Bone marrow (tissue), 2 donors: ENCODE measurements at places on chromosomes 1 and 21.

GRCh38 chr1:94934551-94934950, 7.6 kb upstream of the CNN3 start:
- no peak for DNase-seq

GRCh38 chr1:25747046-25747719, 52.8 kb upstream of the SELENON start:
- DNase-seq: no peak

DNA sequence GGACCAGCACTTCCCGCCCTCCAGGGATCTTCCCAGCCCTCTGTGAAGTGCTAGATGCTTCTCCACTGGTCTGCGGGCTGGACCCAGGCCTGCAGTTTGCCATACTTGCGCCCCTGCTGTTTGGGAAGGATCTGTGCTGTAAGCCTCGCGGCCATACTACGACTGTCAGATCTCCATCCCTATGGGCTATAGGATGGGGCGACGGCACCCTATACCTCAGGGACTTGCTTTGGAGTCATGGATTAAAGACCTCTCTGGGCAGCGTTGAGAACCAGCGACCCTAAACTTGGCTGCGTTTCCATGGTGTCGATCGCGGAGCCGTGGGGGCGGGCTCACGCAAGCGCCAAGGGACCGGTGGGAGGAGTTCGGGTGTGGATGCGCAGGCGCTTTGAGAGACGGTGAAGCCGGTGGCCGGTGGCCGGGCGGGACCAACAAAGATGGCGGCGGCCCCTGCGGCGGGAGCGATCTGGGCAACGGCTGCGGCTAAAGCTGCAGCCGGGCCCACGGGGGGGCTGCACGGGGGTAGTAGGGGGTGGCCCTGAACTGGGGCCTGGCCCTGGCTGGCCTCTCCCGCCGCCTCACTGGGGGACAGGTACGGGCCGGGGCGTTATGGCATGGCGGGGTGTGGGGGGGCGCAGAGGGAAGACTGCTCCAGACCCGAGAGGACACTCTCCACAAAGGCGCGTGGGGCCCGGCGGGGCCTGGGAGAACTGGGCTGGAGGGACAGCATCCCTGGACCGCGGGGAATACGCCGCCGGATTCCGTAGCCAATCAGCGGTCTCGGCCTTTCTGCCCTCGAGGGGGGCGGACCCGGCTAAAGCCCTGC, at the start of gene USP21:
USP21 (plus strand) TSS at position 414 of the 826 bp plus-strand sequence. CDS start 1,141 bp downstream, outside the sequence.
- DNase-seq: peak; percentile 82

DNA sequence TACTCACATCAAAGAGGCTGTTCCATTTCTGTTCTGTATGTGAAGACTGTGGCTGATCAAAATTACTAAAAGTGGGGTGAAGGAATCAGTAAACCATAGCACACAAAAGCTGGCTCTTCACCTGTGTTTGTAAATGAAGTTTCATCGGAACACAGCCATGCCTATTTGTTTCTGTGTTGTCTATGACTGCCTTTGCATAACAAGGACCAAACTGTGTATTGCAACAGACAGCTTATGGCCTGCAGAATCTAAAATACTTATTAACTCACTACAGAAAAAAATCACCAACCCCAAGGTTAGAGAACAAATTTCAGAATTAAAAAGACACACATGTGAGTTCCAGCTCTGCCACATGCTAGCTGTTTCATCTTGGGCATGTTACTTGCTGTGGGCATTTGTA, 163.9 kb downstream of the LYPLAL1 start:
- DNase-seq: no peak

GRCh38 chr1:19202396-19202795, 7.7 kb downstream of the UBR4 start:
- no peak for DNase-seq

- peak; percentile 38 for DNase-seq
Measured at GRCh38 chr1:111030590-111030989, 66.9 kb upstream of the LRIF1 start.

DNA sequence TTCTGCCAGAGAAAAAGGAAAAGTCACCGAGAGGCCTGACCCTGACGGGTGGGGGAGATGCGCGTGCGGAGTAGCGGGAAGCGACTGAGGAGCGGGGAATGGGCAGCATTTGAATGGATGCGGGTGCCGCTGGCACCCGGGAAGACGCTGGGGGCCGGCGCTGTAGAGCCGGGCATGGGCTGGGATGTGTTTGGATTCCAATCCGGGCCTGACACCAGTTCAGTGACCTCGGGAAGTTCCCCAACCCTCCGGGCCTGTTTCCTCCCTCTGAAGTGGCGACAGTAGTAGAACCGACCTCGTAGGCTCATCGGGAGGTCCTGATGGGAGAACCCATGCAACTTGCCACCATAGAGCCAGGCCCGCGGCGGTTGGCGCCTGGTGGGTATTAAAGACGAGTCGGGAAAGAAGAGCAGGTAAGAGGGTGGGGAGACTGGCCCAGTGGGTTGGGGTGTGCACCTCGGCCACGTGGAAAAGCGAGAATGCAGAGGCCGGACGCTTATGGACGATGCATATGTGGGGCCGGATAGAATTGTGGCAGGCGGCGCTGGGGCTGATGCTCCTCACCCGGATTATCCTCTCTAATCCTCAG, 642 bp upstream of the SLC16A1 start:
- DNase-seq: no peak

DNA sequence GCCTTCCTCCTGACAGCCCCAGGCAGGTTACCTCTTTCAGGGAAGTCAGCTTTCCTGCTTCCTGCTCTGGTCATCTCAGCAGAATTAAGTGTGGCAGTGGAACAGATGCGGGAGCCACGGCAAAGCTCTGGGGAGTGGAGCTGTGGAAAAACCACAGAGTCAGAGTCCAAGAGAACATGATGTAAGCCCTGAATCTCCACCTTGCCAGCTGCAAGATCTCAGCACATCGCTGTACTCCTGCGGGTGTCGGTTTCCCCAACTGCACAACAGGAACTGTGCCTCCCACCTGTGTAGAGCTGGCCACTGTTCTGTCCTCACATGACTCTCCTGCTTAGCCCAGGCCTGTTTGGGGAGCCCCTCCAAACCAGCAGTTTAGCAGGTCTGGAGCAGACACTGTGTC, 123.7 kb downstream of the MATN1 start:
- DNase-seq: no peak

DNA sequence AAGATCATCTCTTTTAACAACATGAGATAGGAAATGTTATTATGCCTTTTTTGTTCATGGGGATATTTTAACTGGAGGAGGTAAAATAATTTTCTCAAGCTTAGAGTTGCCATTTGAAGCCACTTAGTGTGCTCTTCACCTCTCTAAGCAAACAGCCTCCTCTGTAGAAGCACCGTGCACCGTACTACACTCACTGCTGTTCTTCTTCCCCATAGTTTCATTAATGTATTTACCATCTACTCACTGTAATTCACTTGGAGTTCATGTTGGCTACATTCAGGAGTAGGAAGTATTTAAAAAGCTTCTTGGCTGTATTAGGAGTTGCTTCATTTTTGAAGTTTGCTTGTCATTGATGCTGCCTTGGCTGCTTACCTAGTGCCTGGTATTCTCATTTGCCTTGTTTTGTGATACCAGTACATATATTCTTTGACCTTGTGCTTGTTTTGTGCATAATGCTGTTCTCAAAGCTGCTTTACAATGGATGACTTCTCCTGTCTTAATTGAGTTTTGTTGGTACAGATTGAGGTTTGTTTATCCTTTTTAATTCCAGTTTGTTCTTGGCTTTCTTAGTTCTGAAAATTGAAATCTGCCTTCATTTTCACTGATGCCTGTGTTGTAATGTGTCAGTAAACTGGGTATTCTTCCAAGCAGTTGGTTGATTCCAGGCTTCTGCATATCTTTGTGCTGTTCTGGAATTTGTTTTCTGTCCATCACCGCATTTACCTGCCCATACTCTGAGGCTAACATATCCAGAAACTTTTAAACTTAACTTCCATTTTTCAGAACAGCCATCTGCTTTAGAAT, 240.4 kb downstream of the HMCN1 start:
- DNase-seq: no peak

- no peak for DNase-seq
Measured at GRCh38 chr21:45390121-45390751, 14.7 kb upstream of the COL18A1 start.

DNA sequence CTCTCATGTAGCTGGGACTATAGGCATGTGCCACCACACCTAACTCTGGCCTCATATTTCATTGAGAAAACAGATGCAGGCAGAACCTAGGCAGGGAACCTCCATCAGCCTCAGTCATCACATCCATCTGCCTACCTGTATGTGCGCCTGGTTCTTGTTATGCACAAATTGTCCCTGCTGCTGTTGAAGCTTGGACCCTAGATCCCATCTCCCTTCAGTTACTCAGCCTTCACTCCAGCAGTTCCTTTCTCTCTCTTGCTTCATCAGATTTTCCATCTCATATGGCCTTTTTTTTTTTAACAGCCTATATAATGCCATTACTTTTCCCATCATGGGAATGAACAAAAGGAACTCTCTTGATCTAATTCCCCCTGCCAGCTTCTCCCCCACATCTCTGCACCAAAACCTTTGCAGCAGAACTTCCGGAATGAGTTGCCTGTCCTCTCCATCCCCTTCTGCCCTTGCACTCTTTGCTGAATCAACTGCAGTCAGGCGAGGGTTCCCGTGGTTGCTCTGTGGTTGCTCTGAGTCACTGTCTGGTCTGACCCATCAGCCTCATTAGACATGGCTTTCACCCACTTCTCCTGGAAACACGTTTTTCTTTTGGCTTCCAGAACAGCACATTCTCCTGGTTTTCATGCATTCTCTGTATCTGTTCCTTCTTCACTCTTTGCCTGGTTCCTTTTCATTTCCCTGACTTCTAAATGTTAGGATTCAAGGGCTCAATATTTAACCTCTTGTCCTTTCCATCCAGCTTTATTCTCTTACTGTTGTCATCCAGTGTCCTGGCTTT, 41.5 kb downstream of the UBE4B start:
- DNase-seq: peak; percentile 96
